ENCODE measurements at places on chromosomes 11 and 22.

GRCh38 chr11:108115500-108116140 is 5.7 kb upstream of the ACAT1 start:
- DNase-seq = peak; percentile 82

- DNase-seq = no peak
Observed at GRCh38 chr22:48961705-48962104, 866.0 kb downstream of the BRD1 start.

DNA sequence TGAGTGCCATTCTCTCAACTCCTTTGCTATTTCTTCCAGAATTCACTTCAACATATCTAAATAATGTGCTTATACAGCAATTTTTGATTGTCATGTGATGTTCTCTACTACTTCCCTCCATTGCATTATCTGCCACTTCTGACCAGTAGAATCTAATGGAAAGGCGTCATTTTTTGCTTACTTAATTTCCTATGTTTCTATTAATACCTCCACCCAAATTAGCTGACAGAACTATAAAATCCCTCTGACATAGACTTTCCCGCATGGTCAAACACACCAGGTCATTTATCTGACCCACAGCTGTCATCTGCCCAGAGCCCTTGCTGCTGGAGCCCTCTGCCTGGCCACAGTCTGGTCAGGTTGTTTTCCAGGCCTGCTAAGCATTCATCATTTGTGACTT is 258.6 kb upstream of the NARS2 start:
- no peak for DNase-seq

DNA sequence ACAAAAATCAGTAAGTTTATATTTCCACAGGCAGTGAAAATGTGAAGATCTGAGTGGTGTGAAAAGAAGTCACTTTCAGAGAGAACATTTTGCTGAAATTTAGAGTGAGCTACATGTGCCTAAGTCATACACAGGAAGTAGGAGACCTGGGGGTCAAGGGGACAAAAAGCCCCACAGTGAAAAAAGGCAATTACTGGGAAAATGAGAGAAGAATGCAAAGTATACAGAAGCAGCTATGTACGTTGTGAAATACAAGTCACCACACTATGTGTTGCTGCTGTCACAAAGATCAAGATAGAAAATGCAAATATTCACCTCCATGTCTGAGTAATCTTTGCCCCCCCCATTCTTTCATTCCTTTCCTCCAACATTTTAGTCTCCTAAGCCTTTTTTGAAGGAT is 21.6 kb upstream of the SESN3 start:
- DNase-seq = no peak

DNA sequence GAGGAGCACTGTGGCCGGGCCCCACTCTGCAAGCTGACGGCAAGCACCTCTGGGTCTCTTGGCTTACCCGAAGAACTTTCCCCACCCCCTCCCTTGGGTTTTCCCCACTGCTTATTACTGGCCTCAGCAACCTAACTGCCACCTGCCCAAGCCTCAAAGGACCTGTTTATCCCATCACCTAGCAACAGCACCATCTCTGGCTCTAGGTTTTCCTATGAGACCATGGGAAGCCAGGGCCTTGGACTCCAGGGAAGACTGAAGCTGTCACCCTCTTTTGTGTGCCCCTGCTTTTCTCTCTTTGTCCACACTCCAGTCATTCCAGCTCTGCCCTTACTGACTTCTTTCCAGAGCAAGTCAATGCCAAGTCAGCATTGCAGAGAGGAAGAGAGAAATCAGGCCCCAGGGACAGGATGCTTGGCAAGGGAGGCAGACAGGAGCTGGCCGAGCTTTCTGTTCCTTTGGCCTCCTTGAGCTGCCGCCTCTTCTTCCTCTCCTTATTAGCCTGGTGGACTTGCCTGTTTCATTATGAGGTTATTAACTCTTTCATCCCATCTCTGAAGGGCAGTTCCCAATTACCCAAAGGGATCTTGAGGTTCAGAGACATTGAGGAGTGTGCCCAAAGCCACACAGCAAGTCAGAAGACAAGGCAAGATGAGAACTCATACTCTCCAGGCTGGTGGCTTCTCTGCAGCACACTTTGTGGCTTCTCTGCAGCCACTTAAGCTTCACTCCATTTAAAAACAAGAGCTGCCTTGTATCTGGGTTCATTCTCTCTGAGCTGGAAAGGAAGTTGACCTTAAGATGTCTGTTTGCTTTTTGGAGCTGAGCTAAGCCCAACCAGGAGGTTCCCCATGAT is at the start of gene SMIM35:
Gene SMIM35 (minus strand): TSS at position 51 of the 856 bp plus-strand sequence. CDS start 206 bp downstream, outside the sequence.
- DNase-seq = no peak

DNA sequence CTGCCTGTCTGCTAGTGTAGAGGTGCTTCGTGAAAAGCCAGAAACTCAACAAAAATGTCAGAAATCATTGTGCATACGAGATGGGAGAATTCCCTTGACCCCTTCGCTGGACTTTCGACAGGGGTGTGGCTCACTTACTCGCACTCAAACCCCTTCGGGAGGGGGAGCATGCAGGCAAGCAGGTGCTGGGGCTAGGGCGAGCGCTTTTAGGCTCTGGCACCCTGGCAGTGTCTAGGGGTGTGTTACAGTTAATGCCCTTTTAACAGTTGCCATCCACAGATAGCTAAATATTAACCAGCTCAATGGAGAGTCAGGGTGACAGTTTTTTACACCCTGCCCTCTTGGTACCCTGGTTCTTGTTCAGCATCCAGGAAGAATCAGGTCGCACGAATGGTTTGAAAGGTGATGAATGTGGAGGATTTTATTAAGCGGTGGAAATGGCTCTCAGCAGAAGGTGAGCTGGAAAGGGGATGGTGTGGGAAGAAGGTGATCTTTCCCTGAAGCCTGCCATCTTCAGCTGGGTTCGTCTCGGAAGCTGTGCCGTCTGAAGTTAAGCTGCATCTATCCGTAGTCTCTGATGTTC is 59.6 kb upstream of the SHANK2 start:
- no peak for DNase-seq

- DNase-seq = no peak
Observed at GRCh38 chr22:29342177-29342576, 26.7 kb upstream of the RASL10A start.

GRCh38 chr11:62514151-62514550 is 32.5 kb downstream of the AHNAK start:
- no peak for DNase-seq

- no peak for DNase-seq
Observed at GRCh38 chr22:50125029-50125428, 35.2 kb downstream of the MOV10L1 start.

DNA sequence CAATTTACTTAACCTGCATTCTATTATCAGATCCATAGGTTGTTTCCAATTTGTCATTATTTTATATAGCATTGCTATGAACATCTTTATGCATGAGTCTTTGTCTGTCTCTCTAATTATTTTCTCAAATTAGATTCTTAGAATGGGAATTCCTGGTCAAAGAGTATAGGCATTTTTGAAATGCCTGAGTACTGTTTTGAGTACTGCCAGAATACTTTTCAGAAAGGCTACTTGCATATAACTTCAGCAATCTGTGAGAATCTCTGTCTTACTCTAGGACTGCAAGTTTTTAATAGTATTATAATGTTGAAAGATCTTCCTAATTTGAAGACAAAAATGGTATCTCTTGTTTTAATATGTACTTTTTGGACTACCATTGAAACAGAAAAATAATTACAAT is 56.6 kb downstream of the KCNC1 start:
- no peak for DNase-seq

GRCh38 chr11:116984186-116984585 is 114.0 kb downstream of the SIK3 start:
- peak; percentile 6 for DNase-seq

DNA sequence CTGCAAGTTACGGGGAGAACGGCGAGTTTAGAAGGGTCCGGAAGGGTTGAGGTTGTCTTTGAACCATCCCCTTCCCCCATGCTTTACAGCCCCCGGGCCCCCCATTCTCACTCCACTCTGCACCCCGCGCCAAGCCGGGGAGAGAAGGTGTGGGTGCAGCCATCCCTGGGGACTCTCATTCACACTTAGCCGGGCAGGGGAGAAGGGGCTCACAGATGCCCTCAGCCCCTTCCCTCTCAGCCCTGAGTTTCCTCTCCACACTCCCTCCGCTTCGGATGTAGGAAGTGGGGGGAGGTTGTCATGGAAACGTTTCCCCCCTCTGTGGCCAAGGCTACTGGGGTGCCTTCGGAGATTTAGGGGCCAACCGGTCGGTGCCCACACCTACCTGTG is 334 bp downstream of the CADM1 start:
- DNase-seq = no peak

- DNase-seq = no peak
Observed at GRCh38 chr11:115247361-115247760, 256.9 kb downstream of the CADM1 start.

DNA sequence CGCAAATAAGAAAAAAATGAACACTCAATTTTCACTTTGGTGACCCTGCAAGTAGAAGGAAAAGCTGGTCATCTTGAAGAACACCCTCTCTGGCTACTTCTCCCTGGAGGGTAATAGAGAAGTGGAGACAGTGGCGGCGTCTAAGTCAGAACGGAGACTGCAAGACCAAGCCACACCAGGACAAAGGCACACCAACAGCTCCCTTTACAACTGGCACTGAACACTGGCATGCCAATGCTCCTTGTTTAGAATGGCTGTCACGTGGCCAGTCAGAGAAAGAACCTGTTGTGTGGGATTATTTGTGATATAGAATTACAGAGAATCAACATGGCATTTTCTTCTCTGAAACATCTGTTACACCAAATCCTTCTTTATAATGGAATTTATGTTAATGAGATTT is 61.3 kb upstream of the YPEL1 start:
- DNase-seq = no peak

GRCh38 chr22:19003508-19003907 is 67.4 kb upstream of the PRODH start:
- no peak for DNase-seq

GRCh38 chr11:68338051-68338780 is 25.8 kb downstream of the LRP5 start:
- DNase-seq = peak; percentile 70

GRCh38 chr11:107564877-107565218 is 687 bp downstream of the ALKBH8 start:
- no peak for DNase-seq

- DNase-seq = no peak
Observed at GRCh38 chr11:44741976-44742375, 15.2 kb downstream of the TSPAN18 start.

GRCh38 chr11:126345283-126345682 is 10.2 kb upstream of the ST3GAL4 start:
- DNase-seq = no peak

DNA sequence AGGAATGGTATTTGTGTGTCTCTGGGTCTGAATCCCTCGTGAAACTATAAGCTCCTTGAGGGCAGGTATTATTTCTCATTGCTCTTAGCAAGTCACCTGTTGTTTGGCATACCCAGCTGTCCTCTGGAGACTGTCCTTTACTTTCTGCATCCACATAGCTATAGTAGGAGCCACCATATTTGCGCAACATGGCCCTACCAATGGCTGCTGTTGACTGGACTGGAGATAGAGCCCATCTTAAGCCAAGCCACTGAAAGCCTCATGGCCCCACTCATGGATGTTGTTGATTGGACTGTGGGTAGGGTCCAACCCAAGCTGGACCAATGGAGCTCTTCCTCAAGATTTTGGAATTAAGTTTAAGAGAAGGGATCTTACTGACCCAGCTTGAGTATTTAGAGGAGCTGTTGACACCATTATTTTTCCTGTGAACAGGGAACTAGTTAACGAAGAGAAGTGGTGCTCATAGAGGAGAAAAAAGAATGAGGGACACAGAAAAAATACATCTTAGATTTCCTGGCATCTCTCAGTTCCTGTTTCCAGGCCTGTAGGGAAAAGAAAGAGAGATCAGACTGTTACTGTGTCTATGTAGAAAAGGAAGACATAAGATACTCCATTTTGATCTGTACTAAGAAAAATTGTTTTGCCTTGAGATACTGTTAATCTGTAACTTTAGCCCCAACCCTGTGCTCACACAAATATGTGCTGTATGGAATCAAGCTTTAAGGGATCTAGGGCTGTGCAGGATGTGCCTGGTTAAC is 47.2 kb downstream of the LRRC74B start:
- DNase-seq = no peak

GRCh38 chr11:78179459-78180071 is 8.9 kb downstream of the KCTD21 start:
- DNase-seq = no peak

- no peak for DNase-seq
Observed at GRCh38 chr11:75188671-75189070, 37.8 kb downstream of the SLCO2B1 start.

DNA sequence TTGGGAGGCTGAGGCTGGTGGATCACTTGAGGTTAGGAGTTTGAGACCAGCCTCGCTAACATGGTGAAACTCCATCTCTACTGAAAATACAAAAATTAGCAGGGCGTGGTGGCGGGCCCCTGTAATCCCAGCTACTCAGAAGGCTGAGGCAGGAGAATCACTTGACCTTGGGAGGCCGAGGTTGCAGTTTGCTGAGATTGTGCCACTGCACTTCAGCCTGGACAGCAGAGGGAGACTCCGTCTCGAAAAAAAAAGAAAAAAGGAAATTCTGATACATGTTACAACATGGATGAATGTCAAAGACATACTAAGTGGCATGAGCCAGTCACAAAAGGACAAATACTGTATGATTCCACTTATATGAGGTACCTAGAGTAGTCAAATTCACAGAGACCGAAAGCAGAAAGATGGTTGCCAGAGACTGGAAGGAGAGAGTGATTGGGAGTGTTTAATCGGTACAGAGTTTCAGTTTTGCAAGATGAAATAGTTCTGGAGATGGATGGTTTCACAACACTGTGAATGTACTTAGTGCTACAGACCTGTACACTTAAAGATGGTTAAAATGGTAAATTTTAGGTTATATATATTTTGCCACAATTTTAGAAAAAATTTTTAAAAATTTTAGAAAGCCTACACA is 92.3 kb downstream of the BLID start:
- no peak for DNase-seq

DNA sequence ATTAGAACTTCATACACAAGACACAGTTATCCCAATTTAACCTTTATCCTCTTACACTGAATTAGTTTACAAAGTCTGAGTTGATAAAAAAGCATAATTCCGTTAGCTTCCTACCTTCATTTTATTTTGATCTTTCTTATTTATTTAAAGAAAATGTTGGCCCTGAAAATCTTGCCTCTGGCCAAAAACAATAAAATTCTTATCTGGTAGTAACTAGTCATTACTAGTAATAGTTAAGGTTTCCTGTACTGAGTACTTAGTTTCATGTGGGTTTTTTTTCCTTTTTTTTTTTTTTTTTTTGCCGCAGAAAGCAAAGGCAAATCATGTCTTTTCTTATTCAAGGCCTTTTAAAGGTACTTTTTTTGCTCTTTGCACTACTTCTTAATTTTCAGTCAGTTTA is 120.6 kb downstream of the PAX6 start:
- no peak for DNase-seq

GRCh38 chr22:24101966-24102365 is 79.3 kb upstream of the SUSD2 start:
- no peak for DNase-seq

DNA sequence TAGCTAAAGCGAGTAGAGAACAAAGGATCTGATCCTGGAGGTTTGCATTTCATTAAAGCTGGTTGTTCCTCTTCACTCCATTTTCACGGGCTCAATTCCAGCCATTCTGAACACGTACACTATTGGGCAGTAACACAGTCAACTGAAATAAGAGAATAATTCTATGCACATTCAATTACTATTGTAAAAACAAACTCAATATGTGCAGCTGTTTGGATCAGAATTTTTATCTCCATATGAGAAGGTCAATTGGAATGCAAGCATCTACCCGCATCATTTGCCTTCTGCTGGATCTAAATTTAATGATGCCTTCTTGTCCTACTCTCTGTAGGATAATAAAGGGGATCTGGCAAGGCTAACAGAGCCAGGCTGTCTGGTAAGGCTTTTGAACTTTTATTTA is 562.8 kb upstream of the CCDC179 start:
- DNase-seq = no peak

GRCh38 chr22:46125816-46126765 is 24.2 kb upstream of the PPARA start:
- DNase-seq = no peak

- DNase-seq = no peak
Observed at GRCh38 chr11:133606124-133606523, 73.8 kb upstream of the OPCML start.

Data from AG08396 (cell line).